Right renal pelvis (tissue), 4 donors: ENCODE measurements at places on chromosomes 11 and 22. TPM values are rescaled to one million over a fixed set of nuclear protein-coding genes. Genes with fewer than 3 reads are reported as not detected.

DNA sequence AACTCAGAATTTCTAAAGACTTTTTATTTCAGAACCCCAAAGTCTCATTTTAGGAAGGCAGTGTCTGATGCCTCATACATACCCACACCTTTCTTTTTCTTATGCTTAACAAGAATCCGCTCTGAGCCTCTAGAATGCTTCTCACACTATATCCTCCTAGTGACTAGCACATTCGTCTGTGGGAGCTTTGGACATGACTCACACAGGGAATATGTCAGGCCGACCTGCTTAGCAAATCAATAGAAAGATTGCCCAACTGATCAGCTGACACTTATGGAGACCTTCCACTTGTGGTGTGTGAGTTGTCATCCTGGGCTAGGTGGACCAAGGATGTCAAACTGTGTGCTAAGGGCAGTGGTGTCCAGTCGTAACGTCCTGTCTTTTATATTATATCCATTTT, 129.9 kb upstream of the TTC12 start:
- DNase-seq = no peak

GRCh38 chr11:69109101-69109500, 46.6 kb upstream of the SMIM38 start:
- no peak for DNase-seq

- DNase-seq = no peak
Measured at GRCh38 chr22:39429916-39430575, 26.8 kb upstream of the MGAT3 start.

GRCh38 chr11:17528181-17528691, 16.0 kb downstream of the USH1C start:
- DNase-seq = no peak

The SSH3 gene
- polyA plus RNA-seq = 24.4 TPM

GRCh38 chr11:28599656-28600055, 491.5 kb downstream of the METTL15 start:
- DNase-seq = no peak

DNA sequence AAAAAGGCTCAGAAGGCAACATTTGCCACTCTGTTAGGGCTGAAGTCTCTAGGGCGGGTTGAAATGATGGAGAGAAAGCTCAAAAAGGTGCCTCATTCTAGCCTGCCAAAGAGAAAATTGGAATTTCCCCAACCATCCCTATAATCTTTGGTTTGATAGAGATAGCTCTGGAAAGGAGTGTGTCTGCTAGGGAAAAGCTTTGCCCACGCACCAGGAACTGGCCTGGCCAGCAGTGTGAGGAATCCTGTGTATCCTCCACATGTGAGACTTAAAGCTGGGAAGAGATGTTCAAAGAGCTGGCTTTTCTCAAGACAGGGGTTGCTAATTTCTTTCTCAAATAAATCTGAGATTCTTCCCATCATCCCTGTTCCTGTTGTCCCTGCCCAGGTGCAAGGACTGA, 193.7 kb downstream of the OPCML start:
- DNase-seq = no peak

DNA sequence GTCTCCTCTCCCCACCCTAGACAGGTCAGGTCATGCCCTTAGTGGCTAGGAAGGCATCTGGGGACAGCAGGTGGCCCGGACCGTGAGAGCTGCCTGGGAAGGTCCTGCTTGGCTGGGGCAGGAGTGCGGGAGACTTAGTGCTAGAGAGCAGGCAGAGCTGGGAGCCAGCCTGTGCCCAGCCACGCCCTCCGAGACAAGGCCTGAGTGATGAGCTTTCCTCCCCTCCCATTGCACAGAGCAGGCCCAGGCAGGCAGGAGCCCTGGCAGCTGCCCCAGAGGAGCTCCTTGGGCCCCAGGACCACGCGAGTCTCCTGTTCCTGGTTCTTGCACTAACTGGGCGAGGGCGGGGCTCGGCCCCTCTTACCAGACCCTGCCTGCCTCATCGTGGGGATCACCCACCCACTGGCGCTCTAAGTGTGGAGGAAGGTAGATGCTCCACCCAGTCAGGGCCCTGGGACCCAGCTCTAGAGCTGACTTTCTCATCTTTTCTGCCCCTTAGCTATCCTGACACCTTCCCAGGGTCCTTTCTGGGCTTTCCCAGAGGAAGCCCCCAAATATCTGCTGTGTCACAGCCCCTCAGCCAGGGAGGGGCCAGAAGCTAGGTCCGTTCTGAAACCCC, 44.9 kb downstream of the MACROD1 start:
- DNase-seq = no peak

The CCDC116 gene
- 0.18 TPM for polyA plus RNA-seq

The KRTAP5-2 gene
- 0.27 TPM for polyA plus RNA-seq

GRCh38 chr11:102527684-102528083, 2.9 kb downstream of the MMP7 start:
- DNase-seq = no peak

DNA sequence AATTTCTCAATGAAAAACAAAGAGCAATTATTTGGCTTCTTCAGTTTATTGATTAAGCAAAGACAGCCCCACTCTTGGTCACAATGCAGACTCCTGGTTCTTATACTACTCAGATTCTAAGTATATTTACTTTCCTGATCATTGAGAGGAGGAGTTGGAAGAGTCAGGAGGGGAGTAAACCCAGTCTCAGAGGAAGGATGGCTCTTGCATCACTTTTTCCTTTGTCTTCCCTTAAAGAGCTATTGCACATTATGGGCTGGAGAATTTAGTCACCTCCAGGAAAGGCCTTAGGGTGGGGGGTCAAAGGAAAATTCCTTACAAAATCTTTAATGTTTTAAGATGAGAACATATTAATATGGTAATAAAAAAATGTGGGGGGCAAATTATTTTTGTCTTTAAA, 8.1 kb downstream of the SLC17A6 start:
- no peak for DNase-seq

DNA sequence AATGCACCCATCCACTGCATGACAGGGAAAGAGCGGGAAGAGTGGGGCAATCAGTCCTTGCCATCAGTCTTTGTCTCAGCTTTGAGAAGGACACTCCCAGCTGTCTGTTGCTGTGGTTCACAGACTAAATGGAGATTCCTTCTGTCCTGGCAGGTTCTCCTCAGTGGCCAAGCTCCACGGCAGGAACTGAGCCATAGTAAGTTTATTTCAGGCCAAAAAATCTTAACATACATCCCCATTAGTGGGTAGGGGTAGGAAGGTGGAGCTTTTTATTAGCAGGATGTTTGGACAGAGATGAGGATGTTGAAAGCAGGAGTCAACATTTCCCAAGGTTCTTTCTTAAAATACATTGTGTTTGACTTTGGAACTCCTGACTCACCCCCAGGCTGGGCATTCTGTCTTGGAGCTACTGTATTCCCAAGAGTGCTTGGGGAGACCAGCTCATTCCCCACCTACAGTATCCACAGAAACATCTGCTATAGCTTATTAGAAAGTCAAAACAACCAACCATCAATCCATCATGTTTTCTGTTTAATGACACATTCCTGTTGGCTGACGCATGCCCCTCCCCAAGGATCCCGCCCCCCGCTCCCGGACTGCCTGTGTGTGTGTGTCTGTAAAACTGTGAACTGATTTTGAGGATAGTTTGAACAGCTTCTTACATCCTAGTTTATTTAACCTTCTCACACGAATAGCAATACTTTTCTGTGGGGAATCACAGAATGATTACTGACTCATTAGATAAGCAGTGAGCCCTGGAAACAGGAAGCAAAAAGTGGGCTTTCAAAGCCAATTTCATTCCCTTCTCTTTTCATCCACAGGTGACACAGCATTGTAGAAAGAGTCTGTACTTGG, 109.5 kb downstream of the CCDC81 start:
- no peak for DNase-seq

GRCh38 chr11:14584595-14584994, 59.0 kb upstream of the PDE3B start:
- DNase-seq = no peak

The INPP5J gene
- polyA plus RNA-seq = 4.3 TPM

- no peak for DNase-seq
Measured at GRCh38 chr11:64124147-64124546, 41.8 kb downstream of the MACROD1 start.

DNA sequence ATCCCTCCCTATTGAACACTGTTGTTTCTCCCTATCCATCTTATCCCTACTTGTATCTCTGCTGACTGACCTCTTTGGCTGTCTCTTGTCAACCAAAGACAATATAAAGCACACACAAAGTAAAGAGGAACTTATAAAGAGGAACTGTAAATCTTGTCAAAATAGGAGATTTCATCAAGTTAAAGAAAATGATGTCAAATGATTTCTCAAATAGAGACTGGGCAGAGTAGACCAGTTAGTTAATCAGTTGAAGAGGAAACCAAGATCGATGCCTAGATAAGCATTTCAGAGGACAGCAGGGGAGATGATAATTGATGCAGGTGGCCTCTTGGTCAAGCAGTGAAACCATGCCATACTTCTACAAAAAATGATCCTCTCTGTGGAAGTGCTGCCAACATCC, 22.7 kb downstream of the KCNQ1OT1 start:
- DNase-seq = no peak

- DNase-seq = no peak
Measured at GRCh38 chr11:111018566-111018965, 227.0 kb upstream of the POU2AF2 start.

- peak; percentile 55 for DNase-seq
Measured at GRCh38 chr22:31248138-31248745, 36.1 kb downstream of the LIMK2 start.

The HBD gene
- polyA plus RNA-seq = 3.2 TPM

- no peak for DNase-seq
Measured at GRCh38 chr22:41842996-41843970, 10.4 kb downstream of the SREBF2 start.

The MMP8 gene
- 0.05 TPM for polyA plus RNA-seq

The APOA1 gene
- 75.4 TPM for polyA plus RNA-seq

The UBQLN3 gene
- not detected for polyA plus RNA-seq

The MPPED2 gene
- 23.2 TPM for polyA plus RNA-seq

DNA sequence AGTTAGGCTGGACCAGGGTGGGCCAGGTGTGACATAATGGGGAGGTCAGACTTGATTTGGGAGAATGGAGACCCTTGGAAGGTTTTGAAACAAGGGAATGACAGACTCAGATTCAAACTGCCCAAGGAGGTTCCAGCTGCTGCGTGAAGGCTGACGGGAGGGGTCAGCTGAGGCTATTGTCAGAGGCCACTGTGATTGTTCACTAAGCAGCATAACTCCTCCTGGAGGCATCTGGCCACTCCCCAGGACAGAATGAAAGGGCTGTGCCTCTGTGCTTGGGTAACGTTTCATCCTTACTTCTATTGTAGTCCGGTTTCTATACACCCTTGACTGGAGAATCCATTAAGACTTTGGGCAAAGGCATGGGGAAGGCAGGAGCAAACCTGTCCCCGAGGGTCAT, 126.6 kb downstream of the DSCAML1 start:
- no peak for DNase-seq

GRCh38 chr22:45305456-45306075, 4.2 kb upstream of the FAM118A start:
- DNase-seq = no peak

DNA sequence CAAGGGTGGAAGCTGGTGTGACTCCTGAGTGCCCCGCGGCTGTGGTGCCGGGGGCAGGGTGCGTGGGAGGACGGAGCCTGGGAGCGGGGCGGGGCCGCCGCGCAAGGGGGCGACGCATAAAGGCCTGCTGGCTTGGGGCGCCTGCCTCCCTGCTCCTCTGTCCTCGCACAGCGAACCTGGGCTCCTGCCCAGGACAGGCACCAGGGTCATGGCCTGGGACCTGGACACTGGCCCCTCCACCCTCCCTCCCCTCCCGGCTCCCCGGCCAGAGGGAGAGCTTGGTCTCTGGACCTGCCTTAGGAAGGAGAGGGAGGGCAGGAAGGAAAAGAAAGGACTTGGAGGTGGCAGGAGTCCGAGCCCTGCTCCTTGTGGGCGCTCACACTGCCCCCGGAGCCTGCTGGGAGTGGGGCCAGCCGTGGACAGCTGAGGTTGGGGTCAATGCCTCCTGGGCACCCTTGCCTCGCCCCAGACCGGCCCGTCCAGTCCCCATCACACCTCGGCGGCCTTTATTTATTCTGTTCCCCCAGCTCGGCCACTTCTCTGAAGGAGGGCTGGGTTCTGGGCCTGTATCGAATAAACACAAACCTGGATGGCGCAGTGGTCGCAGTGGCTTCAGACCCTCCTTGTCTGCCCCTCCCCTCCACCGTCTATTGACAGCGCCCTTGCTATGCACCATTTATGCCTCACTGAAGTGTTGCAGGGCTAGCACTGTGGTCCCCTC, 8.7 kb downstream of the SLC16A8 start:
- no peak for DNase-seq

The TIMM10 gene
- polyA plus RNA-seq = 43.8 TPM

GRCh38 chr11:126189109-126189929, 22.1 kb downstream of the RPUSD4 start:
- DNase-seq = no peak

DNA sequence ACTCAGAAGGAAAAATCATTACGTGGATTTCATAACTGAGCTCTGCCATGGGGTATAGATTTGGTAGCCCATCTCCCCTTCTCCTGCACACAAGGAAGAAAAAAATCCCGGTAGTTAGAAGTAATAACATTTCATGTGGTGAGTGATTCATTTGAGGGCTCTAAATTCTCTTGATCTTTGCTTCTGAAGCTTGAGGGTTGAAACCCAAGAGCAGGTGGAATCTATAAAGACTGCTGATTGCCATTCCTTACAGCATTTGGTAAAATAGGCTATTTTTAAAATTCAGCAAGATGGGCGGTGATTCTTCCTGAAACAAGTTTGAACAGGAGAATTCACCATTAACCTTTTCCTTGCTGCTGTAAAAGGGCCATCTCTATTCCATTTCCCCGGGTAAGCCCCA, 266.1 kb downstream of the CADM1 start:
- no peak for DNase-seq

GRCh38 chr11:12680246-12680939, 6.2 kb downstream of the TEAD1 start:
- DNase-seq = no peak

DNA sequence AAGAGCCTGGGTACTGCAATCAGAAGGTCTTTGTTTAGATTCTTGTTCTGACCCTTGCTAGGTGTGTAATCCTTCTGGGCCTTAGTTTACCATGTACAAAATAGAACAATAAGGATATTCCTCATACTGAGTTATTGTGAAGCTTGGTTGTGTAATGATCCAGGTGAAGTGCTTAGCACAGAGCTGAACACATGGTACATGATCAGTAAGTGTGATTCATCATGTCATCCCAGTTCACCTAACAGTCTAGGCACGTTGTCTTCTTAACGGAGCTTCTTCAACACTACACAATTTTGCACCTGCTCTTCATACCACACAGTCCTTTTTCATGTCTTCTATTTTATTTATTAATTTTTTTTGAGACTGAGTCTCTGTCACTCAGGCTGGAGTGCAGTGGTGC, 234.3 kb upstream of the TENM4 start:
- no peak for DNase-seq

- DNase-seq = no peak
Measured at GRCh38 chr11:134742956-134743819, 331.1 kb upstream of the B3GAT1 start.

DNA sequence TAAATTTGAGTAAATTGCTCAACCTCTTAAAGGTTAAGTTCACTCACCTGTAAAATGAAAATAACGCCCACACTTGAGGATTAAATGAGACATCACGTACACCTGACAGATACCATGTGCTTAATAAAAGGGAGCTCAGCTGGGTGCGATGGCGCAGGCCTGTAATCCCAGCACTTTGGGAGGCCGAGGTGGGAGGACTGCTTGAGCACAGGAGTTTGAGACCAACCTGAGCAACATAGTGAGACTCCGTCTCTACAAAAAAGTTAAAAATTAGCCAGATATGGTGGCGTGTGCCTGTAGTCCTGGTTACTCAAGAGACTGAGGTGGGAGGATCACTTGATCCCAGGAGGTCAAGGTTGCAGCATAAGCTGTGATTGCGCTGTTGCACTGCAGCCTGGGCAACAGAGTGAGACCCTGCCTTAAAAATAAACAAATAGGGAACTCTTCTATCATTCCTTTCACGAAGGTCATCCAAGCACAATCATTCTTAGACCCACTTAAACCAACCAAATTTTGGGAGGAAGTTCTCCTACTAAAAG, 134.1 kb downstream of the BBOX1 start:
- DNase-seq = no peak

The NRIP3 gene
- 1.2 TPM for polyA plus RNA-seq
